Thoracic aorta endothelial cell (primary cell): ENCODE measurements at places on chromosomes 7 and 10. TPM values are rescaled to one million over a fixed set of nuclear protein-coding genes. Genes with fewer than 3 reads are reported as not detected.

The CCNY gene
- 75.4 and 82.5 TPM in 2 replicates for total RNA-seq

The ALKBH4 gene
- total RNA-seq = 6.3 and 7.9 TPM in 2 replicates

The GATA3 gene
- total RNA-seq = 1.4 and 4.0 TPM in 2 replicates

The CALML5 gene
- total RNA-seq = not detected in 2 replicates

The C10orf105 gene
- total RNA-seq = 0.07 TPM in 1 of 2 replicates, not detected in the other

The ANKRD30A gene
- total RNA-seq = not detected in 2 replicates

The TBXAS1 gene
- 12.0 and 15.6 TPM in 2 replicates for total RNA-seq

The NFE2L3 gene
- 58.8 and 59.7 TPM in 2 replicates for total RNA-seq

The SYT15B gene
- under 0.01 TPM in 2 replicates for total RNA-seq

The HUS1 gene
- 37.8 and 46.0 TPM in 2 replicates for total RNA-seq

The CREB5 gene
- 5.9 and 6.9 TPM in 2 replicates for total RNA-seq

The GIMAP7 gene
- total RNA-seq = 30.9 and 48.0 TPM in 2 replicates

The GPR15LG gene
- total RNA-seq = not detected in 2 replicates

The AEBP1 gene
- total RNA-seq = 4.5 and 16.9 TPM in 2 replicates

The CLEC2L gene
- not detected in 2 replicates for total RNA-seq

The TSPAN14 gene
- 130 and 156 TPM in 2 replicates for total RNA-seq

The ZNF736 gene
- 9.0 and 11.7 TPM in 2 replicates for total RNA-seq

The HOXA5 gene
- 1.3 and 12.7 TPM in 2 replicates for total RNA-seq

The ATOH7 gene
- not detected in 2 replicates for total RNA-seq

The BLNK gene
- total RNA-seq = not detected in 2 replicates

The GIMAP4 gene
- 117 and 242 TPM in 2 replicates for total RNA-seq

The DNAH11 gene
- total RNA-seq = 1.5 and 4.2 TPM in 2 replicates

The BAMBI gene
- total RNA-seq = 3.2 and 4.5 TPM in 2 replicates

The DKK1 gene
- 196 and 220 TPM in 2 replicates for total RNA-seq

The DPYSL4 gene
- 11.4 and 12.0 TPM in 2 replicates for total RNA-seq

The HOXA7 gene
- 0.27 and 3.1 TPM in 2 replicates for total RNA-seq

The WEE2 gene
- total RNA-seq = not detected in 2 replicates

The MOGAT3 gene
- total RNA-seq = not detected in 2 replicates

The TMEM229A gene
- total RNA-seq = not detected in 2 replicates

The DNAJC12 gene
- 0.14 and 0.53 TPM in 2 replicates for total RNA-seq

The DYNC1I1 gene
- 1.6 and 4.0 TPM in 2 replicates for total RNA-seq

The KLF14 gene
- total RNA-seq = not detected in 2 replicates

The HOXA13 gene
- not detected in 2 replicates for total RNA-seq

The WDR86 gene
- total RNA-seq = not detected in 2 replicates

The UPK3B gene
- 0.13 TPM in 1 of 2 replicates, not detected in the other for total RNA-seq

The EBF3 gene
- 0.13 and 0.50 TPM in 2 replicates for total RNA-seq

The GARIN1A gene
- 0.36 and 0.53 TPM in 2 replicates for total RNA-seq

The LRIT2 gene
- not detected in 2 replicates for total RNA-seq

The HTR7 gene
- 0.07 and 0.13 TPM in 2 replicates for total RNA-seq

The FAM25C gene
- total RNA-seq = not detected in 2 replicates

The ADAM12 gene
- 0.14 and 0.53 TPM in 2 replicates for total RNA-seq

The CNTNAP2 gene
- 0.29 TPM in 1 of 2 replicates, not detected in the other for total RNA-seq
